ENCODE measurements at places on chromosomes 5 and 9. TPM values are rescaled to one million over a fixed set of nuclear protein-coding genes. Genes with fewer than 3 reads are reported as not detected.

The PARP8 gene
- 0.13 TPM for total RNA-seq

The OR2V2 gene
- not detected for total RNA-seq

The C5orf52 gene
- not detected for total RNA-seq

The F2RL2 gene
- total RNA-seq: 3.8 TPM

The C1QTNF3 gene
- total RNA-seq: 0.53 TPM

The TAF11L10 gene
- total RNA-seq: not detected

The ZNF300 gene
- total RNA-seq: 2.3 TPM

The PCDHB14 gene
- total RNA-seq: 0.07 TPM

The NMUR2 gene
- 0.09 TPM for total RNA-seq

The DND1 gene
- 0.92 TPM for total RNA-seq

The PCDHA12 gene
- total RNA-seq: 2.8 TPM

The RANBP3L gene
- not detected for total RNA-seq

The KCNV2 gene
- total RNA-seq: not detected

The PCDHB15 gene
- total RNA-seq: 0.02 TPM

The ADRB2 gene
- total RNA-seq: 0.79 TPM

The ACTL7A gene
- not detected for total RNA-seq

The FAM200C gene
- total RNA-seq: 1.9 TPM

The MARCHF11 gene
- total RNA-seq: not detected

The RASEF gene
- total RNA-seq: 9.2 TPM

The CDH10 gene
- 0.18 TPM for total RNA-seq

The PLAC8L1 gene
- 0.26 TPM for total RNA-seq

The PFN3 gene
- total RNA-seq: not detected

The ADAMTS13 gene
- 0.76 TPM for total RNA-seq

The C5orf34 gene
- 5.2 TPM for total RNA-seq

The PRRX2 gene
- total RNA-seq: 8.7 TPM

Measured in A549 treated with CORT108297 at 1 μM for 4 hours (cell line).